ENCODE measurements at places on chromosomes 7 and 10.

DNA sequence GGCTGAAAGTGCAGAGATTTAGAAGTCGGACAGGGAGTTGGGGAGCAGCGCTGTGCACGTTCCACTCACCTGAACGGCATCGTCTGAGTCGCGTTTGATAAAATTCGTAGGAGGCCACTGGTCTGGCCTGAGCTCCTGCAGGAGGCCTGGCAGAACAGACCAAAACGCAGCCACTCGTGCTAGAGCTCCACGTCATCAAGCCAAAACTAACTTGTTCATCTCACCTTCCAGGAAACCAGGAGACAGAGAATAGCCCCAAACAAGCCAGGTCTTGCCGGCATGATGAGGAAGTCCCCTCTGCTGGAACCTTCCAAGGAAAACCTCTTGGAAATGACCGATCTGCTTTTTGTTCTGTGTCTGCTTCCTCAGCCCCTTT lies 43.4 kb upstream of the DNAJB6 start:
- no peak for DNase-seq

GRCh38 chr10:13969118-13969791 lies 361.5 kb downstream of the FRMD4A start:
- no peak for DNase-seq

DNA sequence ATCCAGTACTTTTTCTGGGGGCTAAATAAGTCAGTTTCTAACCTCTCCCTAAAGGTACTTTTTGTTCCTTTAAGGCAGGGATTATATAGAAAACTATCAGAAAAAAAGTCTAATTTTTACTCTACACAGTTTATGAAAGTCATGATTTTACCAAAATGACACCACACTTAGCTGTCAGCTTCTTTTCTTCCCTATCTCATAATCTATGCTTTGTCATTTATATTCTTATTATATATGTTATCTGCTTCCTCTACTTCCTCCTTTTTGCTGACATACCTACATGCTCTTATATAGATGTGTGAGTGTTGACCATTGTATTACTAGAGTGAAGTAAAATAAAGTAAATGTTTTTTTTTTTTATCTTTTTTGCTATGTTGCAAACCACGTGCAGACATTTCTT lies 203.9 kb upstream of the CHRM2 start:
- no peak for DNase-seq

GRCh38 chr7:249989-250388 lies 40.0 kb upstream of the FOXL3 start:
- DNase-seq, result no peak

GRCh38 chr10:117653170-117653515 lies 110.6 kb downstream of the EMX2 start:
- DNase-seq, result peak; percentile 85

DNA sequence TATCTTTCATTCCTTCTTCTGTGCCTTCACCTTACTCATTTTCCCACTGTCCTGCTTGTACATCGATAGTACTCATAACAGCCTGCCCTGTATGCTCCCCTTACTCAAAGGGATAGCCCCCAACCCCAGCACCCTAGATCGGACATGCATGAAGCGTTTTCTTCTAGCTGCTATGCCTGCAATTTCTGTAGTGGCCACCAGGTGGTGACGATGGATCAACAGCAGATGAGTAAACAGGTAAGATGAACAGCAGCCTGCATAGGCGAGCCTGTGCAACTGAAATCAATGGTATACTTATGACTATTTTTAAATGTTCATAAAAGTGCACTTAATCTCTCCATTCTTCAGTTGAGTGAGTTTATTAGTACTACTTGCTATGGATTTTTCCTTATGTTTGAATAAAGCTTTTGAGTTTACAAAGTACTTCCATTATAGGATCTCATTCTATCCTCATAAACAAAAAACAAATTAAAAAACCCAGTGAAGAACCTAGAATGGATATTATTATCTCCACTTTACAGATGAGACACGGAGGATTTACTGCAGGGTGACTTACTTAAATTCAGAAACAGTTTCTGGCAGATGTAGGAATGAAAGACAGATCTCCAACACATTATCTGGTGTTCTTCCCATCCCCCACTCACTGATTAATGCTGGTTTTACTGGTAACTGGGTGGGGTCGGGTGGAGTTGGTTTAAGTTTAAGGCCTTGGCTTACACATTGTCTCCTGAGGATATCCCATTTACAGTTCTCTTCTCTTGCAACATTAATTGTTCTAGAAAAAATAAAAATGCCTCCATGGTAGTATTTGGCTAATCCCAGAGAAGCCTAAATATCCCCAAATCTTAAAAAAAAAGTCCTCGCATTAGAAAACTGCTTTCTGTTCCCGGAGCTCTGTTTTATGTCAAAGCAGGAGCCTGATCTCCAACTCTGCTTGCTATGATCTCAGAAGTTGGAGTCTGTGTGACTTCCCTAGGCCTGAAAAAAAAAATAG lies 222.1 kb downstream of the GLI3 start:
- no peak for DNase-seq

- no peak for DNase-seq
Measured at GRCh38 chr10:70479165-70479581, 606 bp downstream of the PALD1 start.

DNA sequence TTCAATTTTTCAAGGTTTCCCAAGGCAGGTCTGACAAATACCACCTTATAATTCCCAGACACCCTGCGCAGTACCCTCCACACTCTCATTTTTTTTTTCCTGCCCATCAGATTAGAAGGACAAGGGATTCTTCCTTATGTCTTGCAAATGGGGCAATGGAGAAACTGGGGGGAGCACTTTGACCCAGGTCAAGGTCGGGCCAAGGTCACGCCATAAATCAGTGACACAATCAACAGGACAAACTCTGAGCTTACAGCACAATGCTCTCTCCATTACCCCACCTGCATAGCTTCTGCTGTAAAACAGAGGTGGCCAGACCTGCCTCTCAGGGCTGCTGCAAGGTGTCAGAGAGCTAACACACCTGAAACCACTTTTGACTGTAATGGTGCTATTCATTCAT lies 254.4 kb upstream of the ZMIZ1 start:
- no peak for DNase-seq

- no peak for DNase-seq
Measured at GRCh38 chr10:13862546-13863233, 275.9 kb downstream of the PRPF18 start.

DNA sequence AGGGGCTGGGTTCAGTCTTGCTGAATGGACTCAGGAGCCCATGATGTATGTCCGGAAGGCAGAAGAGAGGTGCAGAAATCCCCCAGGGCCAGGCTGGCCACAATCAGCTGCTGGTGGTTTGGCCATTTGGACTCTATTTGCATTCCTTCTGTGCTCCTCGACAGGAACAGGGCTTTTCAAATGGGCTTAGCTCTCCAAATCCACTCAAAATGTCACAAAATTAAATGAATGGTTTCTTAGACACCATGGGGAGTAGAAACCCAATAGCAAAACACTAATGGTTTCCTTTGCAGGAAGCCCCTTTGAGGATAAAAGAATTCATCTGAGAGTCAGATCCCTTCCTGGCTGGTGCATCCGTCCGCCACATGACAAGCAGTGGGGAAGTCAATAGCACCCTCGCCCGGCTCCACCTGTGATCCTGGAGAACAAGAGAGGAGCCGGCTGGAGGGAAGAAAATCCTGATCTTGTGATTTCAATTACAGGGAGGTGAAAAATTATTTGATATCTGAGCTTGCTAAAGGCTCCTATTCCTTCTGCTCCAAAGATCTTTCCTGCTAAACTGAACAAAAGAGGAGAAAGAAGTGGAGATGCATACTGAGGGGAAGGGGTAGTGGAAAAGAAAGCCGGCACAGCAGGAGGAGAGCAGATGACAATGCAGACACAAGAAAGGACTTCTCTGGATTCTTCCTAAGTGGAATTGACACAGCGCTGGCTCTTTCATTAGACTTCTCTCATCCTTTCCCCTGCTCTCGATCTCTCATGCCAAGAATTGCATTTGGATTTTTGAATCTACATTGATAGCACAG lies 190.7 kb downstream of the C7orf25 start:
- DNase-seq, result no peak

DNA sequence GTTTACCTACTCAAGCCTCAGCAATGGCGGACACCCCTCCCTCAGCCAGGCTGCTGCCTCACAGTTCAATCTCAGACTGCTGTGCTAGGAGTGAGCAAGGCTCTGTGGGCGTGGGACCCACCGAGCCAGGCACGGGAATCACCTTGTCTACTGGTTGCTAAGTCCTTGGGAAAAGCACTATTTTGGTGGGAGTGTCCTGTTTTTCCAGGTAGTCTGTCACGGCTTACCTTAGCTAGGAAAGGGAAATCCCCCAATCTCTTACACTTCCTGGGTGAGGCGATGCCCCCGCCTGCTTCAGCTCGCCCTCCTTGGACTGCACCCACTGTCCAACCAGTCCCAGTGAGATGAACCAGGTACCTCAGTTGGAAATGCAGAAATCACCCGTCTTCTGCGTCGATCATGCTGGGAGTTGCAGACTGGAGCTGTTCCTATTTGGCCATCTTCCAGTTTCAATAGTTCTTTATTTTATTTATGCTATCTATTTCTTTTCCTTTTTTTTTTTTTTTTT lies at the start of gene HYAL4:
TSS of gene HYAL4 (plus strand) at position 458 of the 508 bp plus-strand sequence. CDS start 23,105 bp downstream, outside the sequence.
- no peak for DNase-seq

GRCh38 chr10:13993169-13993568 lies 337.6 kb downstream of the FRMD4A start:
- DNase-seq, result peak; percentile 31

DNA sequence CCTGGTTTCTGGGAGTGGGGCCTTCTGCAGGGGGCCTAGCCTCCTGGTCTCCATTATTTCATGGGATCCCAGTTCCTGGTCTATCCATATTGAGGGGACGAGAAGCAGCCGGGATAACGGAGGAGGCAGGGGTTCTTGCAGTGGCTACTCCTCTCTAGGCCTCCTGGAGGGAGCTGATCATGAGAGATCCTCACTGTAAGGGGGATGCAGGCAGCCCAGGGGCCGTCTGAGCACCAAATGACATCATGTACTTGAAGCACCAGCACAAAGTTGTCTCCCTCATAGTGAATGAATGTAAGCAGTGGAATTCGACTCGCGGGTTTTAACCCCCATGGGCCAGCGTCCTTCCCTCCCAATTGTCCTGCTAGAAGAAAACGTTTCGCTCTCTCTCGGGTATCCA lies 964 bp upstream of the ADCY1 start:
- no peak for DNase-seq

GRCh38 chr10:101063050-101063525 lies 1.3 kb downstream of the KAZALD1 start:
- no peak for DNase-seq

DNA sequence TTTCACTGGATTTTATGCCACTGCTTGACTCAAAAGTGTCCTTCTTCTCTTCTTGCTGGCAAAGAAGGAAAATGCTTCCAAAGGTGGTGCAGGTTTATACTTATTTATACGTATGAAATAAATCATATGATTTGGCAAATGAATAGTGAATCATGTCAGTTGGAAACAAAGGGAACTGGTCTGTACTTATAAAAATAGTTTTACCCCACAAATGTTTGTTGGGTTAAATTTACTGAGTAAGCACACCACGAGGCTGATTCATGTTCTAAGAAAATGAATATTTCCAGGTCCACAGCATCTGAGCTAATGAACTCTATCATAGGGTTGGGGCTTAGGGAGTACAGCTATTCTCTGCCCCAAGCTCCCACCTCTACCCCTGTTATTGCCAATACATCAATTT lies 232.2 kb downstream of the TRIL start:
- DNase-seq, result no peak

GRCh38 chr10:6292741-6293151 lies 90.0 kb downstream of the PFKFB3 start:
- DNase-seq, result no peak

GRCh38 chr10:120485946-120486345 lies 28.9 kb downstream of the PLPP4 start:
- DNase-seq, result no peak

DNA sequence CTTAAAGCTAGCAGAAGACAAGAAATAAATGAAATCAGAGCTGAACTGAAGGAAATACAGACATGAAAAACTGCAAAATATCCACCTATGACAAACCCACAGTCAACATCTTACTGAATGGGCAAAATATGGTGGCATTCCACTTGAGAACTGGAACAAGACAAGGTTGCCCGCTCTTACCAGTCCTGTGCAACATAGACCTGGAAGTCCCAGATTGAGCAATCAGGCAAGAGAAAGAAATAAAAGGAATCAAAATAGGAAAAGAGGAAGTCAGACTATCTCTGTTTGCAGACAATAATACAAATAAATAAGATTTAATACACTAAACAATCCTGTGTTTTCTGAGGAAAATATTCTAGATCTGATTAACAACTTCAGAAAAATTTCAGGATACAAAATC lies 570.5 kb upstream of the SEMA3D start:
- DNase-seq, result no peak

GRCh38 chr10:114825513-114826253 lies 4.1 kb downstream of the FHIP2A start:
- DNase-seq, result peak; percentile 95

DNA sequence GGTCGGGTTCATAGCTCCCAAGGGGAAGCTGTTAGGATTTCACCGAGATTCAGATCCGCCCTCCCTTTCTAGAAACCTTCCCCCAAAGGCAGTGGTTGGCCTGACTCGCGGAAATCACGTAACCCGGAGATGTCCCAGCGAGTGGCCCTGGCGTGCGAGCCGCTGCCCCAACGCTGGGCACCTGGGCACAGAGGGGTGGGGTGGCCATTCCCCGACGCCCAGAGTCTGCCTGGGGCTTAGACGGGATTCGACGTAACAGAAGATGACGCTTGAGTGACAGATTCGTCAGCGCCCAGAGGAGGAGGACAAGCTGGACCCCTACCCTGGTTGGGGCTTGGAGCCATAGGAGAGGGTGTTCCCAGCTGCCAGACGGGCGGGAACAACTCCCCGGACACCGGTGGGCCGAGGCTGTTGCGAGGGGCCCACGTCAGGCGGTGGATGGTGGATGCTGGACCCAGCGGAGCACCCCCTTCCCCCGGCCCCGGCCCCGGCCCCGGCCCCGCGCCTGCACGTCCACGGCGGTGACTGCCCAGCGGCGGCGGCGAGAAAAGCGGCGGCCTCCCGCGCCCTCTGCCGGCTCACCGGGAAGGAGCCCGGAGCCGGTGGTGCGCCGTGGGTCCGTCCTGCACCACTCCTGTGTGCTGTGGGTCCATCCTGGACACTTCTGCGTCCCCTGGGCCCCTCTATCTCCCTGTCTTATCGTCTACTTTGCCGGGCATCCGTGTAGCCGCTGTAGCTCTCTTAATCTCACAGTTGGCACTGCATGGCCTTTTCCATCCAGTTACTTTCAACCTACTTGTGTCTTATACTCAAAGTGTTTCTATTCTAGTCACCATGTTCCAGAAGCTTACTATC lies 35.4 kb upstream of the KNDC1 start:
- DNase-seq, result no peak

DNA sequence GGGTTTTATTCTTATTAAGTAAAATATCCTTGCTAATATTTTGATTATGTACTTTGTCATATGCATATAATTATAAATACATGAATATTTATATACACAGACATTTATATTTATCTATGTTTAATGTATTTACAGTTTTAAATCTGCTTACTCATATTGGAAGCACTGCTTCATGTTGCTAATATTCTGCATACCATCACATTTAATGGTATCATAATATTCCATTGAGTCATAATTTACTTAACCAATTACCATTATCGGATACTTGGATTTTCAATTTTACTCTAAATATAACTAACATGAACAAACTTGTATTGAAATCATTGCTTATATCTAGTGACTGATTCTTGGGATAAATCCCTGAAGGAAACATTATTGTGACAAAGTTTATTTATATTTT lies 155.2 kb downstream of the MBL2 start:
- no peak for DNase-seq

- DNase-seq, result no peak
Measured at GRCh38 chr10:93150289-93150688, 76.6 kb downstream of the CYP26A1 start.
